GM23338 (cell line): ENCODE measurements at places on chromosomes 4 and X. TPM values are rescaled to one million over a fixed set of nuclear protein-coding genes. Genes with fewer than 3 reads are reported as not detected.

CT55 gene
- not detected in 2 replicates for total RNA-seq

DNA sequence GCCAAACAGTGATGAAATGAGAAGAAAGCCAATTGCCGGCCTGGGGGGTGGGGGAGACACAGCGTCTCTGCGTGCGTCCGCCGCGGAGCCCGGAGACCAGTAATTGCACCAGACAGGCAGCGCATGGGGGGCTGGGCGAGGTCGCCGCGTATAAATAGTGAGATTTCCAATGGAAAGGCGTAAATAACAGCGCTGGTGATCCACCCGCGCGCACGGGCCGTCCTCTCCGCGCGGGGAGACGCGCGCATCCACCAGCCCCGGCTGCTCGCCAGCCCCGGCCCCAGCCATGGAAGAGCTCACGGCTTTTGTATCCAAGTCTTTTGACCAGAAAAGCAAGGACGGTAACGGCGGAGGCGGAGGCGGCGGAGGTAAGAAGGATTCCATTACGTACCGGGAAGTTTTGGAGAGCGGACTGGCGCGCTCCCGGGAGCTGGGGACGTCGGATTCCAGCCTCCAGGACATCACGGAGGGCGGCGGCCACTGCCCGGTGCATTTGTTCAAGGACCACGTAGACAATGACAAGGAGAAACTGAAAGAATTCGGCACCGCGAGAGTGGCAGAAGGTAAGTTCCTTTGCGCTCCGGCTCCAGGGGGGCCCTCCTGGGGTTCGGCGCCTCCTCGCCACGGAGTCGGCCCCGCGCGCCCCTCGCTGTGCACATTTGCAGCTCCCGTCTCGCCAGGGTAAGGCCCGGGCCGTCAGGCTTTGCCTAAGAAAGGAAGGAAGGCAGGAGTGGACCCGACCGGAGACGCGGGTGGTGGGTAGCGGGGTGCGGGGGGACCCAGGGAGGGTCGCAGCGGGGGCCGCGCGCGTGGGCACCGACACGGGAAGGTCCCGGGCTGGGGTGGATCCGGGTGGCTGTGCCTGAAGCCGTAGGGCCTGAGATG is at the start of gene SHOX:
Gene SHOX (plus strand): TSS at position 180 of the 885 bp plus-strand sequence. CDS start 107 bp downstream, at position 287.
- peaks cover 32% of the 10 kb centered on the region for H3K4me1 ChIP-seq
- peak; percentile 68 for DNase-seq
- peaks cover 98% of the 10 kb centered on the region for H3K27me3 ChIP-seq
- no peak within 1 kb of the TSS for H3K27ac ChIP-seq
- H3K4me3 ChIP-seq, result peak within 1 kb of the TSS; percentile 60

- H3K27me3 ChIP-seq, result no peaks in the 10 kb centered on the region
- H3K27ac ChIP-seq, result no peak overlapping the region
- H3K36me3 ChIP-seq, result no peaks in the 10 kb centered on the region
- H3K4me3 ChIP-seq, result no peak overlapping the region
- DNase-seq, result no peak
- peaks cover 13% of the 10 kb centered on the region for H3K4me1 ChIP-seq
Observed at GRCh38 chr4:11801466-11802446, 373.1 kb upstream of the HS3ST1 start.

- H3K4me3 ChIP-seq, result no peak overlapping the region
- no peaks in the 10 kb centered on the region for H3K36me3 ChIP-seq
- no peak for DNase-seq
- no peak overlapping the region for H3K27ac ChIP-seq
- no peaks in the 10 kb centered on the region for H3K27me3 ChIP-seq
- H3K4me1 ChIP-seq, result 0 out of 2 replicates have a peak, but pooled peaks cover 7% of the 10 kb centered on the region
Observed at GRCh38 chr4:110905367-110905766, 282.5 kb upstream of the PITX2 start.

DNA sequence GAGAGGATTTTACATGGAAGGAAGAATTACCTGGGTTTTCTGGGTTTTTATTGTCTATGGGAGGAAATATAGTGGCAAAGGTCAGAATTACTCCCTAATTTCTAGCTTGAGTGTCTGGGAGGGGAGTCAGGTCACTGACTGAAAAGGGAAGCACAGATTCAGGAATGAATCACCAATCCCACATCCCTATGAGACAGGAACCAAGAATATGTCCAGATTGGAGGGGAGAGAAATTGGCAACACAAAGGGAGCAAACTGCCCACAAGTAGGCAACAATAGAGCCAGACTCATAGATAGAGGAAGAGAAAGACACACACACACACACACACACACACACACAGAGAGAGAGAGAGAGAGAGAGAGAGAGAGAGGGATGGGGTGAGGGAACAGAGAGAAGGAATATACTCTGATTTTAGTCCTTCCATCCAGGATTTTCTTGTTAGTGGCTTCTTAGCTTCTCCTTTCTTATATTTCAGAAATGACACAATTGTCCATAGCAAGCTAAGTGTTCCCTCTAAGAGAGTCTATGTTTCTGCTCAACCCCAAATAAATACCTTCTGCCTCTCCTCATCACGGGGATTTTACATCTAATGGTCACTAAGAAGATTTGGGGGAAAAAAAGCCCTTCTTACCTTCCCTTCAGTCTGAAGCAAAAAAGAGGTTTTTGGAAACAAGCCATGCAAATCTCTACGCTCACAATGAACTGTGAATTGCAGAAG is 12.0 kb downstream of the P2RY10 start:
- H3K4me1 ChIP-seq, result 0 out of 2 replicates have a peak, but pooled peaks cover 4% of the 10 kb centered on the region
- no peaks in the 10 kb centered on the region for H3K36me3 ChIP-seq
- no peak overlapping the region for H3K27ac ChIP-seq
- DNase-seq, result no peak
- H3K4me3 ChIP-seq, result no peak overlapping the region

GRCh38 chr4:825063-825970 is 612 bp downstream of the CPLX1 start:
- peak; percentile 68 for DNase-seq
- no peaks in the 10 kb centered on the region for H3K36me3 ChIP-seq
- H3K4me3 ChIP-seq, result peak overlapping the region; percentile 55
- no peaks in the 10 kb centered on the region for H3K4me1 ChIP-seq

BST1 gene
- total RNA-seq, result 1.4 and 1.8 TPM in 2 replicates

- no peaks in the 10 kb centered on the region for H3K36me3 ChIP-seq
- no peak overlapping the region for H3K27ac ChIP-seq
- H3K27me3 ChIP-seq, result no peaks in the 10 kb centered on the region
- no peak for DNase-seq
- H3K4me1 ChIP-seq, result 0 out of 2 replicates have a peak, but pooled peaks cover 4% of the 10 kb centered on the region
- H3K4me3 ChIP-seq, result no peak overlapping the region
Observed at GRCh38 chr4:30538794-30539193, 181.4 kb upstream of the PCDH7 start.

GRCh38 chr4:153529646-153530045 is 63.5 kb downstream of the TMEM131L start:
- no peak overlapping the region for H3K27ac ChIP-seq
- no peak overlapping the region for H3K4me3 ChIP-seq
- H3K36me3 ChIP-seq, result no peaks in the 10 kb centered on the region
- H3K27me3 ChIP-seq, result no peaks in the 10 kb centered on the region
- H3K4me1 ChIP-seq, result peaks cover 27% of the 10 kb centered on the region

RASGEF1B gene
- total RNA-seq, result 2.8 and 5.3 TPM in 2 replicates

GRCh38 chrX:153689654-153690465 is 2.1 kb downstream of the SLC6A8 start:
- H3K27me3 ChIP-seq, result no peaks in the 10 kb centered on the region
- no peak for DNase-seq
- H3K27ac ChIP-seq, result no peak overlapping the region
- H3K36me3 ChIP-seq, result no peaks in the 10 kb centered on the region
